ENCODE measurements at places on chromosomes 4 and X.

DNA sequence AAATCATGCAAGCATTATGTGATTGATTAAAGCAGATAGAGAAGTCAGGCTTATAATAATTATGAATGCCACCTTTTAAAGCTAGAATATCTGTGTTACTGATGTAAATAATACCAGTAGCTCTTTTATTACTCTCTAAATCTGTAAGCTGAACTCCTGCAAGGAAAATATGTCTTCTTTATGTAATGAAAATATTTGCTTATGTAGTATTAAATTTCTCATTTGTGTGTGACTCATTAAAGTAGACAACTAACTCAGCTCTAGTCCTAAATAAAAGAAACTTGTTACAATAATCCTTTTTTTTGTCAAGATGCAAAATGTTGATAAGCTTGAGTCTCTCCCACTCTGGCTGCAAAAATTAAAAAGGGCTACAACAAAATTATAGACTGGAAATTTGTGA is 137.7 kb upstream of the FAT1 start:
- no peak for DNase-seq

GRCh38 chr4:83490876-83491450 is 6.1 kb upstream of the ABRAXAS1 start:
- DNase-seq = no peak

- DNase-seq = no peak
Observed at GRCh38 chr4:98179951-98180350, 36.7 kb upstream of the STPG2 start.

DNA sequence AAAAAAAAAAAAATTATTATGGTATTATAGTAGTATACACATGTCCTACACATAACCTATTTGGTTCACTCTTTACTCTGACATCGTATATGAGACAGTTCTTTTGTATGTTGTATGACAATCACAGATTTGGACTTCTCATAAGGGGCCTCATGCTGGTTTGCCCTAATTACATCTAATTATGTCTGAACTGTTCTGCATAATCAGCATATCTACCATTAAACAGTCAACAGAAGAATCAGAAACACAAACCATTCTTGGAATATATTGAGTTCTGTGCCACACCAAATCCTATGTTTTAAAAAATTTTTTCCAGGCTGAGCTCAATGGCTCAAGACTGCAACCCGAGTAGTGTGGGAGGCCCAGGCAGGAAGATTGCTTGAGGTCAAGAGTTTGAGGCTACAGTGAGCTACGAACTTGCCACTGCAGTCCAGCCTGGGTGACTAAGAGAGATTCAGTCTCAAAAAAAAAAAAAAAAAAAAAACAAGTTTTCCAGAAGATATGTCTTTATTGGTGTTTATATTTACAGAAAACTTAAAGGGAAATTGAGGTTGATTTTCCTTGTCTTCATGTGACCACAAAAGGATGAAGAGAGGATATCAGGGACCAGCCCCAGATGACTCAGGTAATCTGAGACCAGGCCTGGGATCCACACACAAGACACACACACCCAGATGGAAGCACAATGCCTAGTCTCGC is 22.2 kb downstream of the TRIM61 start:
- no peak for DNase-seq

- no peak for DNase-seq
Observed at GRCh38 chrX:19798423-19798822, 89.0 kb downstream of the SH3KBP1 start.

DNA sequence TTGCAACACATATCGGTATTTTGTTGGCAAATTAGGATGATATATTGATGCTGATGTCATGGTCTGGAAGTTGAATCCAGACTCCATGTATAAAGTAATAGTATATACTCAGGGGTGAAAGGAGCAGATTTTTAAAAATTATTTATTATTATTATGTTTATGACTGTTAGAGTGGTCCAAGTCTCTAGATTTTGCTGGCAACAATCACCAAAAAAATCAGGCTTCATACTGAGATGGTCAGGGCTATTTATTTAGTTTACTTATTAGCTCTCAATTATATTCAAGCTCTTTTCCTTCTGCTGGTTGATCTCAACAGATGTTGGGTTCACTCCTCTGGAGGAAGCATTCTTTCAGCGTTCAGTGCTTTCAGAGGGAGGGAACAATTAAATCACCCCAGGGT is 73.9 kb upstream of the VCX3B start:
- no peak for DNase-seq

- no peak for DNase-seq
Observed at GRCh38 chr4:18198653-18199052, 177.1 kb upstream of the LCORL start.

DNA sequence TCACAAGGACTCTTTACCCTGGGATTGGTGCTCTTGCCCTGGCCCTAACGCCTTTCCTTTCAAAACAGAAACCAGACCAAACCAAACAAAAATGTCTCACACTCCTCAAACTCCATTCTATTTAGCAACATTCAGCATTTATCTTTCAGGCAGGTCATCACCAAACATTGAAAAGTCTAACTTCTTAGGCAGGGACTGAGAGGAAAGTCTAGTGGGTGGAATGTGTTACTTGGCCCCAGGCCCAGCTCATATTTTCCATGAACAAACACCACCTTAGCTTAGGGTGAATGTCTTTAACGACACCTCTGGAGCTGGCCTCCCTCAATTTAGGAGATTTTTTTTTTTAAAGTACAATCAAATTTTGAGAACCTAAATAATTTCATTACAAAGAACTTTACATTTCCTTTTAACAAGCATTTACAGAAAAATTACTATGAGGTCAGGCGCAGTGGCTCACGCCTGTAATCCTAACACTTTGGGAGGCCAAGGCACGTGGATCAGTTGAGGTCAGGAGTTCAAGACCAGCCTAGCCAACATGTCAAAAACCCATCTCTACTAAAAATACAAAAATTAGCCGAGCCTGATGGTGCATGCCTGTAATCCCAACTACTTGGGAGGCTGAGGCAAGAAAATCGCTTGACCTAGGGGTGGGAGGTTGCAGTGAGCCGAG is 10.2 kb upstream of the N4BP2 start:
- no peak for DNase-seq

DNA sequence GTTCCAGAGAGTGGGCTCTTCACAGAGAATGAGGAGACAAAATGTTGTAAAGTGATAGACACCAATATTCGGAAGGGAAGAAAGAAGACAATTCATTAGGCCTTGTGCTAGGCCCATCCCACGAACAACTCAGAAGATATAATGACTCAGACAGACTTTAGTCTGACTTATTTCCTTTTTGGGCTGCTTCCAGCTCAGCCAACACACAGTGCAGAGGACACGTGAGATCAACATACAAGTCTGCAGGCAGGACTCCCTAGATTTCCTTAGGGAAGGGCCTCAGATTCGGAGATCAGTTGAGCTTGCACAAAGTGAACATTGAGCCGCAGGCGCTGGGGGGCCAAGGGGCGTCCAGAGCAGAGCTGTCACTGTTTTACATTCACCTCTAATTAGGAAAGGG is 290.7 kb upstream of the TENM3 start:
- DNase-seq = no peak

DNA sequence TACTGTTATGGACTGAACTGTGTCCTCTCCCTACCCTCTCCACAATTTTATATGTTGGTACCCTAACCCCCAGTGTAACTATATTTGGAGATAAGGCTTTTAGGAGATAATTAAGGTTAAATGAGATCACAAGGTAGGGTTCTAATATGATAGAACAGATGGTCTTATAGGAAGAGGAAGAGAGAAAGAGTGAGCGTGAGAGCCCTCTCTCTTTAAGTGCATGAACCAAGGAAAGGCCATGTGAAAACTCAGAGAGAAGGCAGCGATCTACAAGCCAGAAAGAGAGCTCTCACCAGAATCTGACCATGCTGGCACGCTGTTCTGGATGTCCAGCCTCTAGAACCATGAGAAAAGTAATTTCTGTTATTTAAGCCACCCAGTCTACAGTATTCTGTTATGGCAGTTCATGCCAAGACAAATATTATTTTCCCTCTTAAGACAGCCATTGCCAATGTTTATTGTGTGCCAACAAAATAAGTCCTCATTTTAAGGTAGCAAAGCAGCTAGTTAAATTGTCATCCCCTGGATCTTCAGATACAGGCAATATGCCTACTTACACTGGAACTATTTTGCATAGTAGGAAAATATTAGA is 336.2 kb downstream of the MID1IP1 start:
- DNase-seq = no peak

DNA sequence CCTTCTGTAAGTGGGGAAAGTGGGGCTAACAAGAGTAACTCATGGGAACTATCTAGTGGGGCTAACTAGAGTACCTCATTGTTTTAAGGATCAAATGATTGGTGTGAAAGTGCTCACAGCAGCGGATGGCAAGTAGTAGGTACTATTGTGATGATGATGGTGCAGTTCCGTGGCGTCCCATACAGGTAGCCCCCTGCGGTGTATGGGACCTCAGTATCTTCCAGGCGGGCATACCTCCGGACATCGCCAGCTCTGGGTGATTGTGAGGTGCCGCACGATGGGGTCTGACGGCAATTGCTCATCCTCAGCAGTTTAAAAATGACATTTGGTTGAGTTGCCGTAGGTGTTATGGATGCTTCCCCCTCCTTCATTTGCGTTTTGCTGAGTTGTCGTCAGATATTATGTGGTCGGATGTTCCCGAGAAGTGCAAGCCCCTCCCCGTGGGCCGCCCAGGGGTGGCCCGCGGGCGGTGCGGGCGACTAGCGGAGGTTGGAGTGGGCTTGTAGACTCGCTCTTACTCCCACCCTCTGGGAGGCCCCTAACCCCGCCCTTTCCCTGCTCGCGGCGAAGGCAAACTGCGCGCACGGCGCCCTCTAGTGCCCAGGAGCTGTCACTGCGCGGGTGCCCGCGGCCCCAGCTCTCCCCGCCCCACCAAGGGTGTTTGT is 18.3 kb upstream of the GPR101 start:
- peak; percentile 45 for DNase-seq

DNA sequence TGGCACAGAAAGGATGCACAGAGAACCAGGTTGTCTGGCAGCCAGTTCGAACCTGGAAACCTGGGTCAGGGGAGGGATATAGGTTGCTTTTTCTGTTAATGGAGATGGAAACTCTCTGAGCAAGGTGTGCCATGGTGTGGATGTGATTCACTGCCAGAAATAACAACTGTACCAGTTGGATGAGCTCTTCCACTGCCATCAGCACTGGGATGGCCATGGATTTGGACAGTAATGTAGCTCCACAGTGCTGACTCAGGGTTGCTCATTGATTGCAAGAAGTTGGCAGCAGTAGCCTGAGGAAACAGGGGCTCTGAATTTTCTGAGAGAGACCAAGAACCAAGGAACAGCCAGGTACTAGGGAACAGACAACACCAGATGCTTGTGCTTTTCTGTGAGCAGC is 33.8 kb downstream of the PNMA5 start:
- DNase-seq = no peak

GRCh38 chrX:109372291-109372690 is 109.6 kb downstream of the GUCY2F start:
- no peak for DNase-seq

DNA sequence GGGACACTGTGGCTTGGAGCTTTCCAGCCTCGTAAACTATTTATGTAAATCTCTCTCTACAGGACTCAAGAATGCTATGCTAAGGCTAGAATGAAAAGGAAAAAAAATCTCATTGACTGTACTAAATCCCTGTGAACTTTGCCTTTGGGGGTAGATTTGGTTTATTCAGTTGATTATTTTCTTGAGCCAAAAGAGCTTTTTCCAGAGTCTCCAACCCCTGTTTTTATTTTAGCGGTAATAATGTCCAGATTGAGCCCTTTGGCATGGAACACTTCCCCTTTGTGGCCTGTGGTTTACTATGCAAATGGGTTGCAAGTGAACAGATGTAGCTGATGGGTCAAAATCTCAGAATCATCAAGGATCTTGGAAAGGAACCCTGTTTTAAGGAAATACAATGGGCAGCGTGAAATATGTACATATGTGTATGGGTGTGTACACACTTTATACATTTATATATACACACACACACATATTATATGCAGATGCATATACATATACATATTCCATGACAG is 72.9 kb downstream of the FAM9B start:
- no peak for DNase-seq

DNA sequence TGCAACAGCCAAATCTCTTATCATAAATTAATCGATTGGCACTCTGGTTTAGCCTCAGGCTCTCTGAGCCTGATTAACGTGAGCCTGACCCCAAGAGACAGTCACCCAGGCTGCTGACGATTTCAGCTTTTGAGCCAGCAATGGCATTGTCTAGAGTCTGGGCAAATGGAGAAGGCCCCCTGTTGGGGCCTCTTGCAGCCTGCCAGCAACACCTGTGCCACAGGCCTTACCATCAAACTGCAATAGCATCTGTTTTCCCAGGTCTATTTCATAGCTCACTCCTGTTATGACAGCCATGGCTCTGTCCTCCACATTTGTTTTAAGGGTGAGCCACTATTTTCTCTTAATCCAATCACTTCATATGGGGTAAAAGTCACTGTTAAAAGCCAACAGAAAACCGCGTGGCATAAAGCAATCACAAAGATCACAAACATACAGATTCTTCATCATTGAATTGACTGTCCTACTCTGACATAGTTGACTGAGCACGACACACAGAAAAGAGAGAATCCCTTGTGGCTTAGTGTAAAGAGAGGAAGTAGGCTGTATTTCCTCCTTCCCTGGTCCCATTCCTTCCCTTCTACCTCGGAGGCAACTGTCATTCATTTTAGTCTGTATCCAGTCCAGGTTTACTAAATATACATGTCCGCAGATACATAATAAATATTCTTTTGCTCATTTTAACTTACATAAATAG is 47.8 kb downstream of the SLC9A7 start:
- DNase-seq = no peak

- no peak for DNase-seq
Observed at GRCh38 chrX:96564595-96564994, 120.0 kb upstream of the DIAPH2 start.

DNA sequence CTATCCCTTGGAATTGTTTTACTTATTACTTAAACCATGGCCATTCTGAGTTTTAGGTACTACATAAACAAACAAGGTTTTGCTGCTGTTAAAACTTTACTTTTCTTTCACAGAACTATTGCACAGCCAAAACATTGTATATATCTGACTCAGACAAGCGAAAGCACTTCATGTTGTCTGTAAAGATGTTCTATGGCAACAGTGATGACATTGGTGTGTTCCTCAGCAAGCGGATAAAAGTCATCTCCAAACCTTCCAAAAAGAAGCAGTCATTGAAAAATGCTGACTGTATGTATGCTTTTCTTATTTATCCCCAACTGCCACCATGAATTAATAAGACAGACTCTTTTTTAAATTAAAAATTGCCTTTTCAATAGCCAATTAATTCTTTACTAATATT is 69.8 kb downstream of the CCKAR start:
- no peak for DNase-seq

DNA sequence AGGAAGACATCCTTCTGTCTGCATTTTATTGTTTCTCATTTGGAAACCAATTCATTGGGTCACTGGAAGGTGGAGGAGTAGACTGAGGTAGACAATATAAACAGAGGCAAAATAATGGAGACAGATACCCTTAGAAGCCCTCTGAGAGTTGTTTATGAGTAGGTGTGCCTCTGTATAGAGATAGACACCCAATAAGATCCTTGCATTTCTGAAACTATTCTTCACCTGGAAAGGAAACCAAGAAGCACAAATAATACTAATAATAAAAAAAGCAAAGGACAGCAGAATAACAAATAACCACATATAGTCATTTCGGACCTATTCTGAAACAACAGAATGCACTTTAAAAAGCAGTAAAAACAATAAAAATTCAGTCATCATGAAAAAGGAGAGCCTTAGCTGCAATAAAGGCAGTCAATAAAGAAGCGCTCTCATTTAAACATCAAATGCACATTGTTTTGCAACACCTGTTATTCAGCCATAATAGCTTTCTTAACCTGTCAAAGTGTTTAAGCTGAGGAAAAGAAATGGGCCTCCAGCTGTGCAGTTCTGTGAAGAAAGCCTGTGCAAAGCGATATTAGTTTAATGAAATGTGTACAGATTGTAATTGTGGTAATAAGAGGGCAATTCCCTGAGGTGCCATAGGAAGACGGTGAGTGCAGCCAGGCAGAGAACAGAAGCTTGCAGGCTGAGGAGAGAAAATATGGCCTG is 904.2 kb downstream of the STPG2 start:
- DNase-seq = no peak
